Tibial nerve (tissue), 4 donors: ENCODE measurements at places on chromosomes 1 and 21. TPM values are rescaled to one million over a fixed set of nuclear protein-coding genes. Genes with fewer than 3 reads are reported as not detected.

DNA sequence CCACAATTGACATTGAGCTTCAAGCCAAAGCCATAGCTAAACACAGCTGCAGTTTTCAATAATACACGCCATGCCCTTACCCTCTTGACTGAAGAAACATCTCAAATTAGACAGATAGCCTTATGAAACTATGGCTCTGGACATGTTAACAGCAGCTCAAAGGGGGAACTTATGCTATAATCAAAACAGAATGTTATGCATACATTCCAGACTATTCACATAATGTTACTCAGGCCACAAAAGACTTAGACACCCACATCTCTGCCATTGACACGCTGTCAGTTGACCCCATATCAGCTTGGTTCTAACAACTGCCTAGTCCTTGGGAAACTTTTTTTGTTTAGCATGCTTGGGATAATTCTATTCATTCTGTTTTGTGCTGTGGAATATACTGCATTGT is 2.3 kb upstream of the NENF start:
- DNase-seq: no peak

GRCh38 chr1:228957535-228957934 is 222.3 kb downstream of the RHOU start:
- no peak for DNase-seq

- no peak for DNase-seq
Measured at GRCh38 chr1:12279728-12280464, 50.1 kb downstream of the VPS13D start.

DNA sequence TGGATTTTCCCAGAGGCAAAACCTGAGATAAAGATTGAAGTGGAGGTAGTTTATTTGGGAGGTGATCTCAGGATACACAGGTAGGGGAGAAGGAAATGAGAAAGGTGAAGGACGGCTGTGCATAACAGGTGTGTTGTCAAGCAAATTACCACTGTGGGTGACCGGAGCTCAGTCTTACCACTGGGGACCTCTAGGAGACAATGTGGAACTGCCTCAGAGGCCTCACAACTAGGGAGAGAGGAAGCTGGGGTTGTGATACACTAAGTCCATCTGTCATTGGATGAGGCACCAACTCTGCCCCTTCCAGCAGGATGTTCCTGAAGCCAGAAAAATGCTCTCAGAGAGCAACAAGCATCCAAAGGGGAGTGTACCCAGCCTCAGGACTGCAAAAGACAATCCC is 32.6 kb downstream of the GRIK3 start:
- no peak for DNase-seq

DNA sequence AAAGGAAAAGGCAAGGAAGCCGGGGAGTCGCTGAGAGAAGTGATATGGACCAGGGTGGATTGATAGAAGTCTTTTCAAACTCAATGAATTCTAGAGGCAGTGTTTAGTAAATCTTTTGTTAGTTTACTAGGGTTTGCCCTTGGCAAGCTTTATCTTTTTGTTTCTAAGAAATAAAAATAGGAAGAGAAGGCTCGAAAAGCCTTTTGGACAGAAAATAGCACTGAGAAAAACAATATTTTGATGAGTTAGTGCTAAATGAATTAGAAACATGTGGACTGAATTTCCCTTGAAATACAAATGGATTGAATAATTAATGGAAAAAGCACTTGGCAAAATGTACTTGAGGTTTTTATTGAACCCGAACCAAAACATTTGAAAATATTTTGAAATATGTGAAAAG is 121.8 kb upstream of the SPAG17 start:
- no peak for DNase-seq

DNA sequence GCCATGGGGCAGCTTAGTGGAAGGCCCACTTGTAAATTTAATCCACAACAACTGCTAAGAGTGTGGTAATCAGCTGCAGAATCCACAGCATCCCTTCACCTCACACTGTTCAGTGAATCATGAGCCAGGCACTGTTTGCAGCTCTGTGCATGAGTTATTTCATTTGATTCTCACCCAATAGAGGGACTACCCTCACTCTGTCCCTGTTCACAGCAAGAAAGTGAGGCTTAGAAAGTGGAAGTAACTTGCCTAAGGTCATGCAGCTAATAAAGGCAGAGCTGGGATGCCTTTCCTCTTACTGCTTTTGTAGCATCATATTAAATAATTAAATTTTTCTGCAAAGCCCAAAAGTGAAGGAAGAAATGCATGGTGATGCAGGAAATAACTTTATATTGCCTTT is 346.5 kb upstream of the PLD5 start:
- no peak for DNase-seq

DNA sequence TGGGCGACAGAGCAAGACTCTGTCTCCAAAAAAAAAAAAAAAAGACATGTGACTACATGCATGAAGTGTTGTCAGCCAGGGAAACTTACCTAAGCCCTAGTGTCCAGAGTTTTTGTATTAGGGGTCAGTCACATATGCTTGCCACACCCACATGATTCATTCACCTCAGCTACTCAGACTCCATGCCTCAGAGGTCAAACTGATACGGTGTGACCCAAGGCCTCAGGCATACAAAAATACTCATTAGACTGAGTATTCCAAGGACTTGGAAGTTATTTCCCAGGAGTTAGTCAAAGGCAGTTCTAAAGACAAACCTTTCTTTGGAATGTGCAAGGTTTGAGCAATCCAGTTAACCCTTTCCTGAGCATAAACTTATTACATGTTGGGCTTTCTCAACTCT is 6.3 kb upstream of the TRIM33 start:
- no peak for DNase-seq

GRCh38 chr1:229434641-229435051 is 752 bp upstream of the ACTA1 start:
- no peak for DNase-seq

LCE3E gene
- total RNA-seq: not detected

CORT gene
- 1.7 TPM for total RNA-seq

OR2T6 gene
- not detected for total RNA-seq

HENMT1 gene
- total RNA-seq: 3.7 TPM
